ENCODE measurements at places on chromosomes 1 and 21.
A peak's percentile ranks its signal among the peaks of the same experiment; 100 is the strongest.

- no peak for DNase-seq
Measured at GRCh38 chr21:31670070-31670469, 10.6 kb downstream of the SOD1 start.

DNA sequence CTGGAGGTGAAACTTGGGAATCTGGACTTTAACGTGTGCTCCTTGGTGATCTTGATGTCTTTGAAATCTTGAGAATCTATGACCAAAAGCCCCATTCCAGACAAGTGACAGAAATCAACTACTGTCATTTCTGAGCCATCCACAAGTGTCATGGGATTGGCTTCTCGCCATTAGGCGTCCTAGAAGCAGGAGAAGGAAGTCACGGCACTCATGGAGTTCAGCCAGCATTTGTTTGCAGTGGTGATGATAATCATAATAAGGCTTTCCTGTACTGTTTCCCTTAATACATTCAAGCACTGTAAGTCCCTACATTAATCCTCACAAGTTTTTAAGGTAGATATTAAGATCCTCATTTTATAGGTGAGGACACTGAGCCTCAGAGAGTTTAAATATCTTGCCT lies 11.9 kb downstream of the F5 start:
- DNase-seq: no peak

DNA sequence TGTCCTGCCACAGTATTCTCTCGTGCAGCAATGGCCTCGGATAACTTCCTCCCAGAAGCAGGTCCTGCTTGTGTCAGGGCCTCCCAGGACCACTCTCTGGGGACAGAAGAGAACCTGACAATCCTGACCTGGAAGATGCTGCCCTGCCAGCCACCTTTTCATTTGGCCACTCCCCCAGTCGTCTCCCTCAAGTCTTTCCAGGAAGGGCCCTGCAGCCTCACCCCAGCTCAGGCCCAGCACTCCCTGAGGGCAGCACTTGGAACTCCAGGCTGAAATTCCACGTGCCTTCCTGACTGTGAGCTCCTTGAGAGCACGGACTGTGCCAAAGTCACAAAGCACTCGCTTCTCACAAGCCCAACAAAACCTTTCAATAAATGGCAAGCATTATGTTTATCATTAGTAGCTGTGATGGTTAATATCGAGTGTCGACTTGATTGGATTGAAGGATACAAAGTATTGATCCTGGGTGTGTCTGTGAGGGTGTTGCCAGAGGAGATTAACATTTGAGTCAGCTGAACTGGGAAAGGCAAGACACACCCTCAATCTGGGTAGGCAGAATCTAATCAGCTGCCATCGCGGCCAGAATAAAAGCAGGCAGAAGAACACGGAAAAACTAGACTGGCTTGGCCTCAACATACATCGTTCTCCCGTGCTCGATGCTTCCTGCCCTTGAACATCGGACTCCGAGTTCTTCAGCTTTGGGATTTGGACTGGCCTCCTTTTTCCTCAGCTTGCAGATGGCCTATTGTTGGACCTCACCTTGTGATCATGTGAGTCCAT lies 2.3 kb upstream of the CLEC20A start:
- DNase-seq: no peak

- no peak for DNase-seq
Measured at GRCh38 chr1:239527051-239527693, 140.8 kb downstream of the CHRM3 start.

DNA sequence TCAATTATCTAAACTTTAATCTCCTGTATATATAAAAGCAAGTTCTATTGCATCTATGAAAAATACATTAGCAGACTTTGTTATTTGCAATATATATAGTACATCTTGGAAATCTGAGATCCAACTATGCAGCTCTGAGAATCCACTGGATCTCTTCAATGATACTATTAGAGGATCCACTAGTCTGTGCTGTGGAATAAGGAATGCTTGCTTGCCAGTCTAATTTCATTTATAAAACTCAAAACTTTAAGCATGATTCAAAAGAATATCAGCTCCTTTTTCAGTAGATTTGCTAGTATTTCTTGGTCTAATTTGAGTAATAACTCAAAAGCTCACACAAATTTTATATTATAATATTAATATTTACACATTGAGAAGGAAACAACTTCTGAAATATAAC lies 115.1 kb downstream of the SPATA6 start:
- DNase-seq: no peak

- DNase-seq: no peak
Measured at GRCh38 chr1:67717876-67718275, 32.9 kb downstream of the GADD45A start.

- DNase-seq: no peak
Measured at GRCh38 chr1:207388721-207389120, 65.4 kb upstream of the CR2 start.

GRCh38 chr21:36422279-36423098 lies 37.3 kb downstream of the CHAF1B start:
- DNase-seq: no peak

GRCh38 chr1:151373196-151373595 lies 691 bp upstream of the SELENBP1 start:
- no peak for DNase-seq

GRCh38 chr1:180636138-180636537 lies 4.3 kb downstream of the XPR1 start:
- DNase-seq: no peak

DNA sequence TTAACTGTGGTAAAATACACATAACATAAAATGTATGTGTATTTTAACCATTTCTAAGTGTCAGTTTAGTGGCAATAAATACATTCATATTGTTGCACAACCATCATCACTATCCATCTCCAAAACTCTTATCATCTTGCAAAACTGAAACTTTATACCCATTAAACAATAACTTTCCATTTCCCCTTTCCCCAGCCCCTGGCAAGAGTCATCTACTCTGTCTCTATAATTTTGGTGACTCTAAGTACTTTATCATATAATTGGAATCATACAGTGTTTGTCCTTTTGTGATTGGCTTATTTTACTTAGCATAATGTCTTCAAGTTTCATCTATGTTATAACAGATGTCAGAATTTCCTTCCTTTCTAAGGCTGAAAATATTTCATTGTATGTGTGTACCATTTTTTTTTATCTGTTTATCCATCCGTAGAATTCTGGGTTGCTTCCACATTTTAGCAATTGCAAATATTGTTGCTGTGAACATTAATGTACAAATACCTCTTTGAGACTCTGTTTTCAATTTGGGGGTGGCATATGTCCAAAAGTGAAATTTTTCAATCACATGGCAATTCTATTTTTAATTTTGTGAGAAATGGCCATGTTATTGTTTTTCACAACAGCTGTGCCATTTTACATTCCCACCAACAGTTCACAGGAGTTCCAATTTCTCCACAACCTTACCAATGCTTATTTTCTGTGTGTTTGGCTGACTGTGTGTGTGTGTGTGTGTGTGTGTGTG lies 153.9 kb upstream of the GORAB start:
- no peak for DNase-seq

DNA sequence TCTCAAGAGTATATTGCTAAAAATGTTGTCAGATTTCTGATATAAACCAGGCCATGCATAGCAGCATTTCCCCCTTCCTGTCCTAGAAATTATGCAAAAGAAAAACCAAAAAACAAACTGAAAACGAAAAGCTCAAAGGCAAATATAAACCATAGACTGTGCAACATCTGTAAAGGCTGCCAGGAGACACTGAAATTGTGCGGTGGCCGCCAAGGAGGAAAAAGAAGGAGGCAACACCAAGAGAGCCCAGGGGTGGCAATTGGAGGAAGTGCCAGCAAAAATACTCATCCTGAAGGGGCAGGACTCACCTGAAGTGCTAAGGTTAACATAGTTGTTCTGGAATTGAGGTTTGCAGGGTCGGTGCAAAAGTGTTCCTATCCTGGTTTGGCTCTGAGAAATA lies 92.0 kb downstream of the RWDD3 start:
- DNase-seq: no peak

GRCh38 chr1:12556368-12556930 lies 61.6 kb downstream of the DHRS3 start:
- no peak for DNase-seq

DNA sequence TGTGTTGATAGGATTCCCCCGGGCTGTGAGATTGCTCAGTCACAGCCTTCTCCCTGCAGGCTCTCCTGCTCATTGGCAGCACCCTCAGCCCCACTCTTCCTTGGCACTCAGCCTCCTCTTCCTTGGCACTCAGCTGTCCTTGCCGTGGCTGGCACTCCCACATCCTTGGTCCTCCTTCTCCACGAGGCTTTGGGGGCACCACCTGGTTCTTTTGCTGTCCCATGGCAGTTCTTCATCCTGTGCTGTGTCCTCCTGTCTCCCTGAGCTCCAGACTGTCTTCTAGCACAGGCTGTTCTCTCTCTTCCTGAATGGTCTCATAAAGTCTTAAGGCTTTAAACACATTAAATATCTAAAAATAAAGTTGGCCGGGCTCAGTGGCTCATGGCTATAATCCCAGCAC lies 27.0 kb downstream of the PKNOX1 start:
- no peak for DNase-seq

- DNase-seq: no peak
Measured at GRCh38 chr1:241624935-241625334, 15.2 kb downstream of the CHML start.

GRCh38 chr1:117795190-117795589 lies 134.2 kb downstream of the GDAP2 start:
- no peak for DNase-seq

DNA sequence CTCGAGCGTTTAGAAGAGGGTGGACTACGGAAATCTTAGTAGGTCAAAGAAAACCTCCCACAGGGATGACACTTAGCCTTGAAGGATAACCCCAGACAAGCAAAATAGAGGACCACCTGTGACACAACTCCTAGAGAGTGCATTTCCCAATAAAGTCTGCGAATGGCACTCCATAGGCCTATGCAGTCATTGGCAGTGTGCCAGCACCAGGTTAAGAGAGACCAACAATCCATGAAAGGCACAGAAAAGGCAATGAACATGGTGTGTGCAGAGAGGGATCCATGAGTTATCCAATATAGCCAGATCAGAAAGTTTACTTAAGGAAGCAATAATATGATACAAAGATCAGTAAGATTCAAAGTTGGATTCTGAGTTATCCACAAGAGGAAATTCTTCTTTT lies 45.2 kb upstream of the FMO2 start:
- DNase-seq: no peak

- no peak for DNase-seq
Measured at GRCh38 chr1:243411472-243411871, 155.6 kb downstream of the SDCCAG8 start.

GRCh38 chr1:201126832-201127754 lies at the start of gene ASCL5:
Gene ASCL5 (minus strand): TSS chr1:201127184. CDS start chr1:201115372, 11,812 bp downstream.
- DNase-seq: no peak

- no peak for DNase-seq
Measured at GRCh38 chr1:6435129-6435528, 10.6 kb downstream of the ESPN start.

DNA sequence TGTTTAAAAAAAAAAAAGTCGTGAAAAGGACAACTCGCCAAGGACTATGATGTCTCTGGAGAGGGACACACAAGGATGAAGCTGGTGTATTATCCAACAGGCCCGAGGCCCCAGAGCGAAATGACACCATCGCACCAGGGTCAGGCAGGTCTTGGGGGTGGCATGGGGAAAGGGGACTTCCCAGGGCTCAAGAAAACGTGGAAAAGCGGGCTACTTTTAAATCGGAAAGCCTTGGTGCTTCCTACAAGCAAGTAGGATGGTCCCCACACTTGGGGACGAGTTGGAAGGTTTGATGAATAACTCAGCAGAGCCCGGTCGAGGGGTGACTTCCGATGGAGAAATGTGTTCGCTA lies 505 bp upstream of the GNPAT start:
- no peak for DNase-seq

- no peak for DNase-seq
Measured at GRCh38 chr1:95169548-95169947, 52.4 kb downstream of the TLCD4 start.

- no peak for DNase-seq
Measured at GRCh38 chr21:39094847-39095579, 88.2 kb downstream of the PSMG1 start.

- no peak for DNase-seq
Measured at GRCh38 chr1:17558541-17558940, 19.0 kb downstream of the ARHGEF10L start.

GRCh38 chr1:33346927-33347649 lies 26.2 kb upstream of the A3GALT2 start:
- no peak for DNase-seq

- DNase-seq: no peak
Measured at GRCh38 chr1:224267925-224268324, 62.0 kb downstream of the NVL start.

DNA sequence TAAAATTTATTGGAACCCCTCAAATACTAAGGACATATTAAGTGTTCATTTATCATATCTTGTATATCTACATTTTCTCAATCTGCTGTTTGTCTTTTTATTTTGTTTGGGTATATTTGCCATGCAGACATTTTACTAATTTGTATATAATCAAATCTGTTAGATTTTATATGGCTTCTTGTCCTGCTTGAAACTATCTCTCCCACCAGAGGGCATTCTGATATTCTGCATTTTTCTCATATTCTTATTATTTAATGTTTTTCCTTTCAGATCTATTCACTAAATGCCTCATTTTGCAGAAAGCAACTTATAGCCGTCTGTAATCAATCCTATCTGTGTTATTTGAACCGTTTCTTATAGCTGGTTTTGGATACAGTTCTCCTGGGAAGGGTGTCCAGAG lies 745.5 kb downstream of the LRRIQ3 start:
- no peak for DNase-seq

GRCh38 chr1:76786222-76786621 lies 81.1 kb upstream of the ST6GALNAC5 start:
- DNase-seq: no peak

GRCh38 chr1:203057911-203058675 lies 27.7 kb downstream of the MYOG start:
- no peak for DNase-seq

- peak; percentile 72 for DNase-seq
Measured at GRCh38 chr1:145425436-145426029, at the start of gene NBPF20. Gene NBPF20 (minus strand): TSS chr1:145425603. CDS start chr1:145405272, 20,331 bp downstream.

GRCh38 chr1:247357781-247358211 lies 26.1 kb upstream of the ZNF496 start:
- DNase-seq: no peak

- no peak for DNase-seq
Measured at GRCh38 chr1:229582011-229582694, 23.6 kb upstream of the ABCB10 start.

GRCh38 chr1:12511516-12512468 lies 106.2 kb downstream of the DHRS3 start:
- no peak for DNase-seq

GRCh38 chr21:9755611-9756010 lies 765.8 kb upstream of the TPTE start:
- no peak for DNase-seq

- DNase-seq: no peak
Measured at GRCh38 chr1:221987860-221988520, 246.1 kb upstream of the DUSP10 start.
